ENCODE measurements at places on chromosomes 12 and 14.

DNA sequence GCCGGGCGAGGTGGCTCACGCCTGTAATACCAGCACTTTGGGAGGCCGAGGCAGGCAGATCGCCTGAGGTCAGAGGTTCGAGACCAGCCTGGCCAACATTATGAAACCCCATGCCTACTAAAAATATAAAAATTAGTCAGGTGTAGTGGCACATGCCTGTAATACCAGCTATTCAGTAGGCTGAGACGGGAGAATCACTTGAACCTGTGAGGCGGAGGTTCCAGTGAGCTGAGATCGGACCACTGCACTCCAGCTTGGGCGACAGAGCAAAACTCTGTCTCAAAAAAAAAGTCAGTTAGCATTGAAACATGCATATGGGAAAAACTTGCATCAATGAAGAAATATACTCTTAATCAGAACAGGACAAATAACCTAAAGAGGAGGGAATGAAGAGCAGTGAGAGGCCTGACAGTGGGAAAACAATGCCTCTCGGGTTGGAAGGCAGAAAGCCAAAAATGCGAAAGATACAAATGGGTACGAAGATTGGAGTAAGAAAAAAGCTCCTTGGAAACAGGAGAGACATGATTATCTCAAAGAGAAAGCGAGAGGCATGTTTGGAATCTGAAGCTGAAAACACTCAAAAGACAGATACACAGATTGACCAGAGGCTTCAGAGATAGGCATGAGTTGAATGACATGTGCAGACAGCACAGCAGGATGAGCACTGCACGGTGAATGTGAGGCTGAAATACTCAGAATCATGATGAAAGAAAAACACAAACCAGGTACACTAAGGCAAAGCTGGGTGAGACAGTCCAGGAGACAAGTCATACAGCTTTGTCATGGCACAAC lies 30.6 kb downstream of the RESF1 start:
- DNase-seq, result no peak

- DNase-seq, result no peak
Measured at GRCh38 chr12:116736962-116737773, 701 bp downstream of the SPRING1 start.

DNA sequence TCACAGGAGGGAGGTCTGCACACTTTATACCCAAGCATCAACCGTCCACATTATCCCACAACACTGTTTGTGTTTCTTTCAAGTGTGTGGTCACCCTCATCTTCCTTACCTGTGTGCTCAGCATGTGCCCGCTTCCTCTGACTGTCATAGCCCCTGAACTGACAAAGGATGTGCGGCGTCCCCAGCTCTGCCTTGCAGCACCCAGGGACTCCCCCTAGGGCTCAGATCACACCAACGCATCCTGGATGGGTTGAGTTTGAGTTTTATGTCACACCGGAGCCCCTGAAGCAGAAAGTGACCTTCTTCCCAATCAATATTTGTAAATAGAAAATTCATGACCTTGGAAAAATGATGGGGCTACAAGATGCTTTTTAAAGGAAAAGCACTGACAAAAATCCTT lies 770.7 kb upstream of the TMEM132C start:
- no peak for DNase-seq

DNA sequence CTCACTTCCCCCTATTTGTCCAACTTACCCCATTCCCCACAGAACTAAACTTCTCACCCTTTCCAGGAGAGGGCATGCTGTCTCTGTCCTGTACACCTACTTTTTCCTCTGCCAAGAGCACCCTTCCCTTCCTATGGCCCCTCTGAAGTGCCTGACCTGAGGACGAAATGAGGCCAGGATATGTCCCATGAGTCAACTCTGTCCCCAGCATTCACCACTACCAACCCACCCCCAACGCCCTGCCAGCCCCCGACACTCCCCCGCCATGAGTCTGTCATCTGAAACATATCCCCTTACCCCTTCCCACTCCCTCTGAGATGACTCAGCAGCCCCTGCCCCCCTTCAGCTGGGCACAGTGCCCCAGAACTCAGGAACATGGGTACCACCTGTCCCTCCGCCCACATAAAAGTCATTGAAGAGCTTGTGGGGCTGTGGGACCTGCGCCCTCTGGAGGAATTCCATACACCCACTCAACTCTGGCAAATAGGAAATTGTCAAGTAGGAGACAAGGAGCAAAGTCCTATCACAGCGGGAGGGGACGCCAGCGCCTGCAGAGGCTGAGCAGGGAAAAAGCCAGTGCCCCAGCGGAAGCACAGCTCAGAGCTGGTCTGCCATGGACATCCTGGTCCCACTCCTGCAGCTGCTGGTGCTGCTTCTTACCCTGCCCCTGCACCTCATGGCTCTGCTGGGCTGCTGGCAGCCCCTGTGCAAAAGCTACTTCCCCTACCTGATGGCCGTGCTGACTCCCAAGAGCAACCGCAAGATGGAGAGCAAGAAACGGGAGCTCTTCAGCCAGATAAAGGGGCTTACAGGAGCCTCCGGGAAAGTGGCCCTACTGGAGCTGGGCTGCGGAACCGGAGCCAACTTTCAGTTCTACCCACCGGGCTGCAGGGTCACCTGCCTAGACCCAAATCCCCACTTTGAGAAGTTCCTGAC lies 26.3 kb downstream of the ITGA7 start:
- no peak for DNase-seq

GRCh38 chr12:12836571-12836970 lies 23.4 kb downstream of the DDX47 start:
- no peak for DNase-seq

GRCh38 chr12:64946132-64946829 lies 121.8 kb downstream of the TBC1D30 start:
- DNase-seq, result no peak

GRCh38 chr12:4080213-4080612 lies 193.3 kb upstream of the CCND2 start:
- no peak for DNase-seq

GRCh38 chr14:92244805-92245204 lies 78.2 kb upstream of the SLC24A4 start:
- DNase-seq, result no peak

- DNase-seq, result no peak
Measured at GRCh38 chr14:25090716-25091454, 40.9 kb upstream of the STXBP6 start.

- DNase-seq, result no peak
Measured at GRCh38 chr12:53113136-53113705, 9.9 kb downstream of the SOAT2 start.

DNA sequence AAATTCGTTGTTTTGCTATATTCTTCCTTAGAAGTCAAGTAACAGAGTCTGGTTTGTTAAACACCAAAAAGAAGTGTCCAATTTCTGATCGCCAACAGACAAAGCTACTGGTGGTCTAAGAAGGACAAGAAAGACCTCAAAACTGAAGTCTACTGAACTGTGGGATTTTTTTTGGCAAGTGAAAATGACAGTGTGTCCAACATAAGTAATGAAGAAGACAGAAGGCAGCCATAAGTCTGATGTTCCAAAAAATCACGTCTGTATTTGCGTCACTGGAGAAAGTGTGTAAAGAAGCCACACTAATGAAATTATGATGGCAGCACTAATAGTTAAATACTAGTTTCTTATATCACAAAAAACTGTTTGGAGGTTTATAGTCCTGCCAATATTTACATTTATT lies 32.6 kb downstream of the WASHC3 start:
- no peak for DNase-seq

- DNase-seq, result no peak
Measured at GRCh38 chr14:25259470-25259869, 209.5 kb upstream of the STXBP6 start.

DNA sequence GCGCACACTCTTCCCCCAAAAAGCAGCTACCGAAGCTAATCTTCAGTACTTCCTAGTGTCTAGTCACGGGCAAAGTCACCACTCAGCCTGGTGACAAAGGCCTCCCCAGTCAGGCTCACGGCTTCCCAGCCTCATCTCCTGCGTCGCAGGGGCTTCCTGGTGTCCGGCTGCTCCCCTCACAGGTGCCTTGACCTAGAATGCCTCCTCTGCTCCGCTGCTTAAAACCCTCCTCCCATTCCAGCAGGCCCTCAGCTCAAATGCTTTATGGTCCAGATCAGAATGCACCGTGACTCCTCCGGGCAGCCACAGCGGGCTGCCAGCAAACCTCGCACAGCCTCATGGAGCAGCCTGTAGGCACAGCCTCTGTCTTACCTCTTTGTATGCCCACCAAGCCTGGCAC lies 53.1 kb downstream of the PRIMA1 start:
- no peak for DNase-seq

DNA sequence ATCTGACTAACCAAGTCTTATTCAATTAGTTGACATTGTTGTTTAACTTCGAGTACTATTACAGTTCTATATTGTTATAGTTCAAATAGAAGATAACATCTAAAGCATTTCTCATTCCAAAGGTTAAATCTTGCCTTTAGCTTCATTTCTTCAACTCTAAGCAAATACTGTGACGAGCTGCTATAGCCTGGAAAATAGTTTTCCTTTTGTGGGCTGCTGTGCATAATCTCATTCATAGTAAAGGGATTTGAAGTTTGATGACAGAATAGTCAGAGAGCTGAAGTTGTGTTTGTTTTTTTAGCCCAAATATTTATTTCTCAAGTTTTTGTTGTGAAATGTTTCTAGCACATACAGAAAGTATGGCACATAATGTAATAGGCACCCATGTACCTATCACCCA lies 13.4 kb downstream of the PSEN1 start:
- DNase-seq, result no peak

DNA sequence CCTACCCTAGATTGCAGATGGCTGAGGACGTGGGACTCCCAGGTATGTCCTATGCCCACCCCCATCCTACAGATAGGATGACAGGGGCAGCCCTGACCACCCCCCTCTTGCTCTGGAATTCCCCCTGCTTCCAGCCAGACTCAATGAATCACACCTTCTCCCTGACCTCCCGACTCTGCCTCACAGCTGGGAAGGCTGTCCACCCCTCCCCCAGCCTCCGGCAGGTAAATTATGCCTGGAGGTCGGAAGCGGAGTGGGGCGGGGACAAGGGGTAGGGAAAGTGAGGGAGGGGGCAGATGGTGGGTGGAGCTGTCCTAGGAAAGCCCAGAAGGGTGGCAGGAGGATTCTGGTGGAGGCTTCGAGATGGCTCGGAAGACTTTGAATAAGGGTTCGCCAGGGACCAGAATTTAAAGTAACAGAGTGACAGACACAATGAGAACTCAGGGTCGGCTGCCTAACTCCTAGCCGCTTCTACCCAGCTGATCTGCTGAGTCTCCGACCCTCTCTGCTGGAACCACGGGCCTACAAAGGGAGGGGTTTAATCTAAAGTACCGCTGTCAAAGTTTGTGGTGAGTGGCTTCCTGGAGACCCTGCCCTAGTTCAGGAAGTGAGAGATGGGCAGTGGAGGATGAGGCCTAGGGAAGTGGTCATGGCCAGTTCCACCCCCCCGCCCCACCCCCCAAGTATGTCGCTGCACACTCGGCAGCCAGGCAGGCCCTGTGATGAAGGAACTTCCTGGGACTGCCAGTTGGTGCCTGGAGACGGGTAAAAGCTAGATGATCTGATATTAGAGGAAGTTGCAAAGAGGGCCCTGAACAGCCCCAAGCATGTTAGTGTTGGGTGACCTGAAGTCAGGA lies 4.2 kb downstream of the PLEKHG3 start:
- DNase-seq, result peak; percentile 50

DNA sequence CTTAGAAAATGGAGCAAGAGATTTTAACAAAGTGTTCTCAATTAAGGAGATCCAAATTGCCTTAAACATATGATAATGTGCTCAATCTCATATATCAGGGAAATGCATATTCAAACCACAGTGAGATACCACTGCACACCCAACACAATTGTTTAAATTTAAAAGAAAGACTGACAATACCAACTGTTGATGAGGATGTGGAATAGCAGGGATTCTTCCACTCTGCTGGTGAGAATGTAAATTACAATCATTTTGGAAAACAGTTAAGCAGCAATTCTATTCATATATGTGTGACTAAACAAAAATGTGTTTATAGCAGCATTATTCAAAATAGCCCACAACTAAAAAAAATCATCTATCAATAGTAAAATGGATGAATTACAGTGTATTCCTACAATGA lies 144.2 kb downstream of the KICS2 start:
- no peak for DNase-seq

DNA sequence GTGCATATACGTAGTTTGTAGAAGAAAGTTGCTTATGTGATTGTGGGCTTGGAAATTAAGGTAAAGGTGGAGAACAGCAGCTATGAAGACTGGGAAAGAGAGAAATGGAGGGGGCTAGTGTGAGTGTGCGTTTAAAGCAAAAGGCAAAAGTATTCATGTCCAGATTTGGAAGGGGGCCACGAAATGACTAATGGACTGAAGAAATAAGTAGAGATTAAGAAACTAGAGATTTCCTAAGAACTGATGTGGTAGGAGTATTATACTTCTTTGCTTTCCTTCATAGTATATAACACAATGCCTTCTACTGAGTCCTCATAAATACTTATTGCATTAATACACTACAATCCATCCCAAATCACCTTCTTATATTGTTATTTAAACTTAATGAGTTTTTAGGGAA lies 298.6 kb upstream of the NOVA1 start:
- no peak for DNase-seq

GRCh38 chr14:72892879-72893635 lies 844 bp downstream of the DPF3 start:
- DNase-seq, result peak; percentile 19

DNA sequence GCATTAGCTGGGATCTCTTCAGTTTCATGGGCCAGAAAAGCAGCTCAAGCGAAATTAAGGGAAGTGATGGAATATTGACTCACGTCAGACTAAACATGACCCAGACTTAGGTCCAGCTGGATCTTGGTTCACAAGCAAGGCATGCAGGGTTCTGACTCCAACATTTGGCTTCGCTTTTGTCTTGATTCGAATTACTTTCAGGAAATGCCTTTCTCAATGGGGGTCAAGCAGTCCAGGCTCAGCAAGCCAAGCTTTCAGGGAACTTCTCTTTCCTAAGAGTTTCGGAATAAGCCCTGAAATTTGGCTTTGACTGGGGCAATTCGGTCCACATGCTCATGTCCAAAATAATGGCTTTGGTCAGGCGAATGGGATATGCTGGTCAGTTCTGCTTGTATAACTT lies 678.7 kb upstream of the TMEM132C start:
- DNase-seq, result no peak

- DNase-seq, result peak; percentile 41
Measured at GRCh38 chr12:753611-754472, 1.5 kb downstream of the WNK1 start.
